ENCODE measurements at places on chromosomes 7 and 10. TPM values are rescaled to one million over a fixed set of nuclear protein-coding genes. Genes with fewer than 3 reads are reported as not detected.

DNA sequence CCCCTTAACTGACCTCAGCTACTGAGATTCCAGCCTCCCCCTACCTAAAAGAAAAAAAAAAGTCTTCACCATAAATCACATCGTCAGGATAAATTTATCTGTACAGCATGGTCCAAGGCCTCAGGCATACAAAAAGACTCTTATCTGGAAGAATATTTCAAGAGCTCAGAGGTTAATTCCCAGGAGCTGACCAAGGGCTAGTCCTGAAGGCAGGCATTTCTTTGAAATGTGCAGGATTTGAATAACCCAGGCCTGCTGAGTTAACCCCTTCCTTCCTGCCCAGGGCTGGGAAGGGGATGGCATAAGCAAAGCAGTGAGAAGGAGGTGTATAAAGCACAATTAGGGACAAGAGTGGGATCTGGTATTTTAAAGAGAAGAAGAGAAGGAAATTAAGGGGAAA lies 111.2 kb downstream of the RNLS start:
- no peak overlapping the region for H3K4me3 ChIP-seq
- DNase-seq, result no peak
- H3K27ac ChIP-seq, result no peak overlapping the region
- H3K27me3 ChIP-seq, result no peaks in the 10 kb centered on the region

DNA sequence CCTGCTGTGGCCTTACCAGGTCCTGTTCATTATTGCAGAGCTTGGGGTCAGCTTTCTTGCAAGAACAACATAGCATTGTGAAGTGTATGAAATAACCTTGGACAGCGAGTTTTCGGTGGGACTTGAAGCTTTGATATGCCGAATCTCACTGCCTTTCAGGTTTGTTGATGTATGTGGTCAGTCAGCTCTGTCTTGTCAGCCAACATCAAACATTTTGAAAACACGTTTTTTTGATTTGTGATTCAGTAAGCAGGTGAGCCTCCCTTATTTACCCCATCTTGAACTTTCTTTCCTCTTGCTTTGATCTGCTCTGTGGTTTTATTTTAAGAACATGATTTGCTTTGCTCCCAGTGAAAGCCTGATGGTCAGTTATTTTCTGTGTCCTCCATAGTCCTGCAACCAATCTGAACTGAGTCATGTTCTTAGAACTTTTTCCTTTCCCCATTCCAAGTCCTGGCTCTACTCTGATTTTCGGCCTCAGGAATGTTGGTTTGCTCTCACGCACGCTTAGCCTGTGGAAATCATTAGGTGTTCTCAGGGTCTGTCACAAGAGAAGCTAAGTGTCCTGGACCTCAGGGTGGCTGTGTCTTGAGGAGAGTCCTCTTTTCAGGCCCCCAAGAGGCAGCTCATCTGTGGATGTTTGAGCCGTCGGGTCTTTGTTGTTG lies 8.7 kb downstream of the WBP1L start:
- H3K4me1 ChIP-seq, result peaks cover 13% of the 10 kb centered on the region
- peak overlapping the region; percentile 66 for H3K27ac ChIP-seq
- no peak overlapping the region for H3K4me3 ChIP-seq
- H3K27me3 ChIP-seq, result no peaks in the 10 kb centered on the region
- no peaks in the 10 kb centered on the region for H3K36me3 ChIP-seq

DNA sequence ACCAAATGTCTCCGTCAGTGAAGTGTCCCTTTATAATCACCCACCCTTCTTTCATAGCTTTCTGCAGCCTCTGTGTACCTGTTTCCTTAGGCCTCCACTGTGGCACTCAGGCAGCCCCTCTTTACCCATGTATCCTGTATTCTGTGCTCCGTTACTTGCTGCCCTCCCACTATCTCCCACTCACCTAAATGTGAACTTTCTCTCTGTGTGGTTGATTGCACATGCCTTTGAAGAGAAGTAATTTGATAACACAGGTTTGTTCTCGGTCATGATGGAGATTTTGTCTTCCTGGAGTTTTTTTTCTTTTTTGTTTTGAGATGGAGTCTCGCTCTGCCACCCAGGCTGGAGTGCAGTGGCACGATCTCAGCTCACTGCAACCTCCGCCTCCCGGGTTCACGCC lies 61.5 kb downstream of the REEP3 start:
- H3K4me3 ChIP-seq, result no peak overlapping the region
- H3K27me3 ChIP-seq, result no peaks in the 10 kb centered on the region
- no peak overlapping the region for H3K27ac ChIP-seq
- no peaks in the 10 kb centered on the region for H3K36me3 ChIP-seq
- no peak for DNase-seq
- peaks cover 9% of the 10 kb centered on the region for H3K4me1 ChIP-seq

- H3K27me3 ChIP-seq, result no peaks in the 10 kb centered on the region
- H3K27ac ChIP-seq, result peak overlapping the region; percentile 73
- no peaks in the 10 kb centered on the region for H3K36me3 ChIP-seq
- no peak overlapping the region for H3K4me3 ChIP-seq
These were observed 246.7 kb downstream of the KLF6 start for GRCh38 chr10:3538291-3538655.

FAM241B gene
- total RNA-seq, result 3.7 TPM
